Mesothelial cell of epicardium (in vitro differentiated cells): ENCODE measurements at places on chromosomes 5 and 9. TPM values are rescaled to one million over a fixed set of nuclear protein-coding genes. Genes with fewer than 3 reads are reported as not detected.
A peak's percentile ranks its signal among the peaks of the same experiment; 100 is the strongest.

DNA sequence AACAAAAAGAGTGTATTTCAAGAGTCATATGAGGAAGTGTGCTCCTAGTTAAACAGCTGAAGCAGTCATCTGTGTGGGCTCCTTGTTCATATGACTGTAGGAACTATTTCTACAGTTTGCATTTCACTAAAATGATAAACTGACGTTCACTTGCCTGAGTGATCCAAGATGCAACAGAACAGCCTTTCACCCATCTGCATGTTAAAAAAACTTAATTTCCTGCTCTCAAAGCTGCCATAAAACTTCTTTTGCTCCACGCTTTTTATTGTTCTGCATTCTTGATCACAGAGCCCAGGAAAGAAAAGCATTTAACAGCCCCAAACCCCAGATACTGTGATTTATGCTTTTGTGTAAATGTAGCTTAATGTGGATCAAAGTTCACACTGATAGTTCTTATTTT is 43.9 kb downstream of the ZNF608 start:
- DNase-seq, result no peak

DNA sequence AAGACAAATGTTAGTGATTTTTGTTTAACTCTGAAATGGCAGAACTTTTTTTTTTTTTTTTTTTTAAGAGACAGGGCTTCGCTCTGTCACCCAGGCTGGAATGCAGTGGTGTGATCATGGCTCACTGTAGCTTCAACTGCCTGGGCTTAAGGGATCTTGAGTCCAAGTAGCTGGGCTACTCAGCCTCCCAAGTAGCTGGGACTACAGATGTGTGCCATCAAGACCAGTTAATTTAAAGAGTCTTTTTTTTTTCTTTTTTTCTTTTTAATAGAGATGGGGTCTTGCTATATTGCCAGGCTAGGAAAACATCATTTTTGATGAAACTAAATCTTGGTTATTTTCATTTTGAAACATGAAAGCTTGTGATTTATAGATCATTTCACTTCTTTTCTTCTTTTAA is 91.6 kb upstream of the PTCH1 start:
- no peak for DNase-seq

DNA sequence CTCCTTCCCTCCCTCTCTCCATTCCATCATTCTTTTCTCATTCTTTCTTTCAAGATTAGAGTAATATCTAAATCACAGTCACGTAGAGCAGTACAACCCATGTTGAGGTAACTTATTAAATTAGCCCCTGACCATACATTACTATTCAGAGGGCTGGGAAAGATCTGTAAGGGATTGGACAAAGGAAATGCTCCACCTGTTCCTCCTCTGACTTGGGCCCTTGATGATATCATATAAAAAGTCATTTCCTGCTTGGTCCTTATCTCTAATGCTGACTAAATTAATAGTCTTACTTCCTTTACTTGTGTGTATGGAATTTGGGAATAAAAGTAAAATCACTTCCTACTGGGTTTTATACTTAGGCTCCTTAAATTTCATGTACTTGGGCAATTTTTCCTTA is 40.8 kb downstream of the SNX18 start:
- DNase-seq, result no peak

- no peak for DNase-seq
Observed at GRCh38 chr9:137515338-137515724, 34.9 kb downstream of the PNPLA7 start.

GRCh38 chr5:115072266-115073064 is 97.2 kb downstream of the TRIM36 start:
- DNase-seq, result no peak

DNA sequence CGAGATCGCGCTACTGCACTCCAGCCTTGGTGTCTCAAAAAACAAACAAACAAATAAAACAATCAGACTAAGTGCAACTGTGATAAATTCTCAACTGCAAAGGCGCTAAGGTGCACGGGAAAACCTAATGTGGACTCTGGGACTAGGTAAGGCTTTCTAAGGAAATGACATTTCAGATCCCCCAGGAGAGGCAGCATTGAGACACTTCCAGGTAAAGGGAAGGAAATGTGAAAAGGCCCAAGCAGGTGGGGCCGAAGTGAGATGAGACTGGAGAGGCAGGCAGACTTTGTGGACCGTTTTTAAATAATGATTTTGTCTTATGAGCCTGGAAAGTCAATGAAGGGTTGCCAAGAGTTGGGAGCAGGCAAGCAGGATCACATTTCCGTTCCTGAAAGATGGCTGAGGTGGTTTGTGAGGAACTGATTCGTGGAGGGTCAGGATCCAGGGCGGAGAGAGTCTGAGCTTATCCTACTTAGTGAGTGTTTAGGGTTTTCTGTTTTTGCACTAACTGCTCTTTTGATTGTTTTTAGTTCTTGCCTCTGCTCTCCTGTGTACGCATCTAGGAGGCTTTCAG is 2.0 kb upstream of the APBA1 start:
- DNase-seq, result no peak

- DNase-seq, result no peak
Observed at GRCh38 chr5:64977779-64978178, 209.0 kb downstream of the CWC27 start.

DNA sequence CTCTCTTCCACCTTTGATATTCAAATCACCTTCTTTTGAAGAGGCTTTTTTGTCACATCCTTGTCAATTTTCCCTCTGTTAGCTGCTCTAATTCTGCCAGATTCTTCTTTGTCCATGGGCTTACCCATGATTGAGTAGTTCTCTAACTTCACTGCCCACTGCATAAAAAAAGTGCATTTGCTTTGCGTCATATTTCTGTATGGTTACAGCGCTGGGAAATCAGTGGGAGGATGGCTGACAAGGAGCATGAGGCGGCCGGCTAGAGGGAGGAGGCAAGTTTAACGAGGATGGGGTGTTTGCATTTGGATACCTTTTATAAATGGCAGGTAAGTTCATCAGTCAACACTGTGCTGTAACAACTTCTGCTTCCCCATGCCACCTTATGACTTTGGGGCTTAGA is 116.5 kb upstream of the LHFPL2 start:
- DNase-seq, result no peak

DNA sequence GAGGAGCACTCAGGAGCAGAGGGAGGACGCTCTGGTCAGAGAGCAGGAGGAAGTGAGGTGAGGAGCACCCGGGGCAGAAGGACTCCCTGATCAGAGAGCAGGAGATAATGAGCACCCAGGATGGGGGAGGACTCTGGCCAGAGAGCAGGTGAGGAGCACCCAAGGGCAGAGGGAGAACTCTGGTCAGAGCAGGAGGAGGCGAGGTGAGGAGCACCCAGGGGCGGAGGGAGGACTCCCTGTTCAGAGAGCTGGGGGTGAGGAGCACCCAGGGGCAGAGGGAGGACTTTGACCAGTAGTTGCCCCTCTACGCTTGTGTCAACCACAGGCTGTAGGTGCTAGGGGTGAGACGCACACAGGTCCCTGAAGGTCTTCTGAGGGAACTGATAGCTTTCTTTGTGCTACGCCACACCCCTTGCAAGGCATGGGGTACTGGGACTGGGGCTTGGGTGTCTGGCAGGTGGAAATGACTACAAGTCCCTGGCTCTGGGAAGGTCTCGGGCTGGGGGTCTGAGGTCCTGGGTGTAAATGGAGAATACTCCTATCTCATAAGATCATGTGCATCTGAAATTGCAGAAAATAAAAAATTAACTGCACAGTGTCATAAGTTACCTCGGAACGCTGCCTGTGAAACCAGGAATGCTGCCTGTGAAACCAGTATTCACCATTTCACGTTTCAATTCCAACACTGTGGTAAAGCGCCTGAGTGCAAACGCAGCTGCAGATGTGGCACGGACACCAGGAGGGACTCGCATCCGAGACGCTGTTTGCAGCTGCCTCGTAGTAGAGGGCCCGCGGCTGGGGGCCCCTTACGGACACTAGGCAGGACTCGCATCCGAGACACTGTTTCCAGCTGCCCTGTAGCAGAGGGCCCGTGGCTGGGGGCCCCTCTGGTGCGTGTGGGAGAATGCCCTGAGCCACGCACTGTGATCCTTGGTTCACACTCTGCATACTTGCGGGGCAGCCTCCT is 27.0 kb upstream of the SLC6A3 start:
- DNase-seq, result no peak

DNA sequence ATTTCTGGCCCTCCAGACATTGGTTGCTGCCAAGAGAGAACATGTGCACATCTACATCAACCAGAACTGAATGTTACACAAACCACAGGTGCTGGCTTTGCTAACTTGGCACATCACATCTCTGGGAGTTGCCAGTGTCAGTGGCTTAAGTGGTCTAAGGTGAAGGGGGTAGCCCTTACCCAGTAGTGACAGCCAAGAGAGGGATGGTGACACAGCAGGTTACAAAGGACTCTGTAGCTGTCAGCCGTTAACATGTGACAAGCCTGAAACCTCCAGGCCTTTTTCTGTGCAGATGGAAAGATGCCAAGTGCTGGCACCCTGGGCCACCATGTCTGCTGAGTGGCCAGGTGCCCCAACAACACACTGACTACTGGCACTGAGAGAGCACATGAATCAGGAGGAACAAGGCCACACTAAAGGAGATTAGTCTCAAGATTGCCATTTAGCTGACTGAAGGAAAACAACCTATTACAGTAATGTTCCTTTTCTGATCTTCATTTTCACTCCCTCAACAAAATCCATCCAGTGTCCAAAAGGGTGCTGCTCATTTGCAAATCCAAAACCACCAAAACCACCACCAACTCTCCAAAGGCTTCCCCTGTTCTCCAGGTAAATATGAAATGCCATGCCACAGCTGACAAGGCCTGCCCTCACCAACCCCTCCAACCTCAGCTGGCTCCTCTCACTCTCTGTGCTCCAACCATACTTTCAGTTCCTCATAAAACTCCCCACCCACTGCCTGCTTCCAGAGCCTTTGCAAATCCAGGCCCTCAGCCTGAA is 20.2 kb downstream of the SIL1 start:
- DNase-seq, result no peak

- DNase-seq, result peak; percentile 38
Observed at GRCh38 chr5:112417931-112418658, 982 bp downstream of the EPB41L4A start.

- no peak for DNase-seq
Observed at GRCh38 chr9:78311886-78312524, 15.1 kb downstream of the PSAT1 start.

DNA sequence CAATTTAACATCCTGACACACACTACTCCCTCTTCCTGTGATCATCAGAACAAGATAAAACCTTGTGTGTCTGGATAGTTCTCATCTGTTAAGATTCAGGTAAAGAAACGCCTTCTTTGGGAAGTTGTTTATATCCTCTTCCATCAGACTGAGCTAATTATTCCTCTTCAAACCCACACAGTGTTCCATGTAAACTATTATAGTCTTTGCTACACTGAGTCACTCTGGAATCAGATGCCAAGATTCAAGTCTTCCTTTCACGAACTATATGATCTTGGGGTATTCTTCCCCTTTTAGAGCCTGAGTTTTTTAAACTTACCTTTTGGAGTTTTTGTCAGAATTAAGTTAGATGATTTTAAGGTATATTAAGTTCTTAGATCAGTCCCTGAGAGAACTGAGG is 2.0 kb downstream of the OR1J1 start:
- DNase-seq, result no peak

DNA sequence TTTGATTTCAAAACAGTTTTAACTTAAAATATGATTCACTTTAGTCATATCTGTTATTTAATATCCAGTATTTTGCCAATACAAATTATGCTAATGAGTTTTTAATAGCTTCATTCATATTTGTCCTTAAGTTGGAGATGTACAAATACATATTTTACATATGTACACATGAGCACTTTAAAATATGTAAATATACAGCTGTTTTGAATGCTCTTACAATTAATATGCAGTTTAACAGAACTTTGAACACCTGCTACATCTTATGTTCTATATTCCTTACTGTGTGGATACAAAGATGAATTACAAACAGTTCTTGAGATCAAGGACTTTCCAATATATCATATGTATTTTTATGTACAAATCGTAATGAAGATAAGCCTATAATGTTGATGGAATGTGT is 74.0 kb downstream of the CHSY3 start:
- no peak for DNase-seq

- no peak for DNase-seq
Observed at GRCh38 chr5:4042311-4042710, 446.7 kb downstream of the IRX1 start.

DNA sequence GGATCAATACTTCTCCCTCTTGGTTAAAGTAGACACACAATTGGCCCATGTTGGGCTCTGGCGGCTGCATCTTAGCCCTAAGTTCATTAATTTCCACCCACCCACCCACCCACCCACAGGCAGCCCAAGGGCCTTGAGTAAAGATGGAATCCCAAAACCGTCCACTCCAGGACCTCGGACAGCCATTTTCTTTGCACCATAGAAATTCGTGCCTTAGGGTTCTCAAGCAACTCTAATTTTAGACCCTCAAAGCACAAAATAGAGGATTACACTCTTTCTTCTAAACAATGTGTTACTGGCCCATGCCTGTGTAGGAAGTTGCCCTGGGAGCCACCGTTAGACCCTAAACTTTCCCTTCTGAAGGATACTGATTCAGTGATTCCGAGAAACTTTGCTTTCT is 568.5 kb downstream of the IRX1 start:
- no peak for DNase-seq

DNA sequence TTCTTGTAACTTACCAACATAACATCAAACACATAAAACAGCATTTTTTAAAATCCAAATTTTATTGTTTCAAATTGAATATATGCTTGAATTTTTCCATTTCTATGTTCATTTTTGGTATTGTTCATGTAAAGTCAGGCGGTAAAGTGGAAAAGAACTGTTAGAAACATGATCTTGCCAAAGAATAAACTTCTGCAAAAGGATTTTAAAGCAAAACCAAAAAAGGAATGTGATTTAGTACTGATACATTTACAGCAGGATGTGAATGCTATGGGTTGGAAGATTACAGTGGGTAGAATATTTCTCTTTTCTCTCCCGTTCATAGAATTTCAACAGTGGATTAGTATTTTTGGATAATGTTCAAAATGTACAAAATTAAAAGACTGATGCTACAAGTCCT is 277.2 kb upstream of the MPDZ start:
- DNase-seq, result no peak

DNA sequence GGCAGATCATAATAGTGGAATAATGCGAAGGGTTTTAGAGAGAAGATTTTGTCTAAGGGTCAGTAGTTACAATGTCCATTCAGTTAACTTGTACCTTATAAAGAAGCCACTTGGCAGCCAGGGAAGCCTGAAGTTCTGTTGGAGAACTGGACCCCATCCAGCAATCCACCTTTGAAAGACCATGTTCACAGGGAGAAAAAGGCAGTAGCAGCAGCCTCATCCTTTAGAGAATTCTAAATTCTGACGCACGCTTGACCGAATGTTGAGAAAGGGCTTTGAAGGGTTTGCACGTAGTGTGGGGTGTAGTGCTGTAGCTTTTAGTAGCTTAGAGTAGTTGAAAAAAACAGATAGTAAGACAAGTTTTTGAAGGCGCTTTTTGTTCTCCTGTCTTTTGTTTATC is 42.8 kb downstream of the MCCC2 start:
- DNase-seq, result no peak

GEMIN5 gene
- 21.9 to 25.0 TPM (median 22.0 TPM) in 3 replicates for total RNA-seq

CNTNAP3B gene
- 5.2 to 5.6 TPM (median 5.6 TPM) in 3 replicates for total RNA-seq

PHF24 gene
- total RNA-seq, result 0.62 to 0.99 TPM (median 0.83 TPM) in 3 replicates

FBLL1 gene
- total RNA-seq, result 0.80 to 0.95 TPM (median 0.81 TPM) in 3 replicates

HNRNPA0 gene
- 68.6 to 71.1 TPM (median 71.0 TPM) in 3 replicates for total RNA-seq

INSL6 gene
- total RNA-seq, result not detected in 3 replicates

PRDM9 gene
- total RNA-seq, result not detected in 3 replicates

SPATA31C1 gene
- total RNA-seq, result 0.13 to 0.29 TPM (median 0.18 TPM) in 3 replicates

PAIP1 gene
- 97.9 to 109 TPM (median 103 TPM) in 3 replicates for total RNA-seq

NKD2 gene
- 52.8 to 65.1 TPM (median 63.4 TPM) in 3 replicates for total RNA-seq

SLC6A3 gene
- total RNA-seq, result 0.04 to 0.07 TPM in 2 of 3 replicates, not detected in the other

TAF11L10 gene
- total RNA-seq, result not detected in 3 replicates

GNA14 gene
- 0.11 to 0.22 TPM (median 0.20 TPM) in 3 replicates for total RNA-seq
